Stomach (tissue), 19 donors: ENCODE measurements at places on chromosomes 12 and 14.

GRCh38 chr12:85057370-85057963 is 21.3 kb downstream of the LRRIQ1 start:
- DNase-seq = no peak

- DNase-seq = no peak
Measured at GRCh38 chr14:81989211-81989610, 455.6 kb upstream of the SEL1L start.

DNA sequence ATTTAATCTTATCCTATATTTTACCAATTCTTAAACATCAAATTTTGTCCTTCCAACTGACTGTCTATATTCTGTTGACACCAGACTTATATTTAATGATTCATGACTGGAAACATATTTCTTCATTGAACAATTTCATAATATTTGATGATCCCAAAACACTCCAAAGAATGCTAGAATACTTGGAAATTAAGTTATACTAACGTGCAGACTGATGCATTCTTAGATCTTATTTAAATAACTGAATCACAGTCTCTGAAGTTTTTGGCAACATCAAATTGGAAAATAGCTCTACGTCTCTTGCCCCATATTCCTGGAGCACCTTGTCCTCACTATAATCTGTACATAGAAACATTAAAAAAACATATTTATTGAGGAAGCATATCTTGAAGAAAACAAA is 127.4 kb downstream of the HMGA2 start:
- no peak for DNase-seq

DNA sequence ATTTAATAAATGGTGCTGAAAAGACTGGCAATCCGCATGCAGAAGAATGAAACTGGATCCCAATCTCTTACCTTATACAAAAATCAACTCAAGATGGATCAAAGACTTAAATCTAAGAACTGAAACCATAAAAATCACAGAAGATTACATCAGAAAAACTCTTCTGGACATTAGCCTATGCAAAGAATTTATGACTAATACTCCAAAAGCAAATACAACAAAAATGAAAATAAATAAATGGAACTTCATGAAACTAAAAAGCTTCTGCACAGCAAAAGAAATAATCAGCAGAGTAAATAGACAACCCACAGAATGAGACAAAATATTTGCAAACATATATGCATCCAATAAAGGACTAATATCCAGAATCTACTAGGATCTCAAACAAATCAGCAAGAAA is 14.3 kb upstream of the CLEC1A start:
- no peak for DNase-seq

DNA sequence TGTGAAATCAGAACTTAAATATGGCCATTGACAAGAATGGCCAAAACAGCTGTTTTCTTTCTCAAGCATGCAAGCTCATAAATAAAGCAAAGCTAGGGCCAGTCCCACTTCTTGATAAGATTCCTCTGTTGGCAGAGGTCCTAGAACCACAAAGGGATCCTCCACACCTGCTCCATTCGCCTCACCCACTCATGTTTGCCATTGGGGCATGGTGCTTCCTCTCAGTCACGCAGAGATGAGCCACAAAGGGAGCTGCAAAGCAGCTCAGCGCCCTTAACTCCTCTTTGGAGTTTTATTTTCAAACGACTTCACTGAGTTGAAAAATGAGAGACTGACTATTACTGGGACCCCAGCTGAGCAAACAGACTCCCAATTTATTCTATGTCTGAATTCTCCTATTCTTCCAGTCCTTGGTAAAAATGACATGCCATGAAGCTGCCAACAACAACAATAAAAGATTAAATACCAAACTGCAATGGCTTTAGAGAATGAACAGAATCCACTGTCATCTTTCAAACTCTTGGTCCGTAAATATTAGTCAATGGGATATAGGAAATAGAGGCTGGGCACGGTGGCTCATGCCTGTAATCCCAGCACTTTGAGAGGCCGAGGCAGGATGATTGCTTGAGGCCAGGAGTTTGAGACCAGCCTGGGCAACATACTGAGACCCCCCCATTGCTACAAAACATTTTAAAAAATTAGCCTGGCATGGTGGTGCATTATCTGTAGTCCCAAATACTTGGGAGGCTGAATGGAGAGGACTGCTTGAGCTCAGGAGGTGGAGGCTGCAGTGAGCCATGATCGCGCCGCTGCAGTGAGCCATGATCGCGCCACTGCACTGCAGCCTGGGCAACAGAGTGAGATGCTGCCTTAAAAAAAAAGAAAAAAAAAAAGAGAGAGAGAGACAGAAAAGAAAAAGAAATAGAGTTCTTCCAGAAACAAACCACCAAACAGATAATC is 16.4 kb downstream of the MANSC1 start:
- DNase-seq = peak; percentile 83

- no peak for DNase-seq
Measured at GRCh38 chr12:724194-724855, 28.1 kb upstream of the WNK1 start.
